Anterior cingulate cortex (tissue), 58 donors: ENCODE measurements at places on chromosomes 5 and 9.

DNA sequence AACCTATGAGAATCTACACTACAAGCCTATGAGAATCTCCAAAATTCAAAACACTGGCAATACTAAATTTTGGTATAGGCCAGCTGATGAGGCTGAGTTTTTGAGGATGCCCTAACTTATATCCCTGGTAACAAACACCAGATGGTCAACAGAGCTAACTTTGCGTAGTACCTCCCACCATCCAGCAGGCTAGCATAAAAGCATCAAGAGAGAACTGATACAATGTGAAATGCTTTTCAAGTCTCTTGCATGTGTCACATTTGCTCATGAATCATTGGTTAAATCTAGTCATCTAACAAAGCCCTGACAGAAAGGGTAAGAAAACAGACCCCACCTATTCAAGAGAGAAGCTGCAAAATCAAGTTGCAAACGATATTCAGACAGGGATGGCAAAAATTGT, 1609.7 kb upstream of the CDH9 start:
- no peak for DNase-seq

DNA sequence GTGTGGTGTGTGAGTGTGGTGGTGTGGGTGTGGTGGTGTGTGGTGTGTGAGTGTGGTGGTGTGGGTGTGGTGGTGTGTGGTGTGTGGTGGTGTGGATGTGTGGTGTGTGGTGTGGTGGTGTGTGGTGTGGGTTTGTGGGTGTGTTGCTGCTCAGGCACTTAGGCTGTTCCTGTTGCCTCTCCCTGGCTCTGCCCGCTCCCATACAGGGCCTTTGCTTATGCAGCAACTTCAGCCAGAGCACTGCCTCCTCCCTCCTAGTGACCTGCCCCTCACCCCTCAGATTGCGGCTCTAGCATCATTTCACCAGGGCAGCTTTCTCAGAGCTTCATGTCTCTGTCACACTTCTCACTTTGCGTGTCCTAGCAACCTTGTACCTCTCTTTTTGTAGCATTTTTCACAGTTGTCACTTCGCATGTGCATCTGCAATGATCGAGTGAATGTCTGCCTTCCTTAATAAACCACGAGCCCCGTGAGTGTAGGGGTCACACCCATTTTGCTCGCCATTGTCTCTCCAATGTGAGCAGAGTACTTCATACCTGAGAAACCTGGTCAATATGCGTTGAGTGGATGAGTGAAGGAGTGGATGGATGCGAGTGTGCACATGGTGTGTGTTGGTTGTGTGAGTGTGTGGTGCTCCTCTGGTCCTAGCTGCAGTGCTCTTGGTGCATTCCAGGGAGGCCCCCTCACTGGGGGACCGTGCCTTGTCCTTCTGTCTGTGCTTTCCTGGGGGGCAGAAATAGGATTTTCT, 167.9 kb upstream of the PANK3 start:
- DNase-seq = no peak

GRCh38 chr5:143182901-143183820, 220.3 kb downstream of the NR3C1 start:
- DNase-seq = peak; percentile 43

DNA sequence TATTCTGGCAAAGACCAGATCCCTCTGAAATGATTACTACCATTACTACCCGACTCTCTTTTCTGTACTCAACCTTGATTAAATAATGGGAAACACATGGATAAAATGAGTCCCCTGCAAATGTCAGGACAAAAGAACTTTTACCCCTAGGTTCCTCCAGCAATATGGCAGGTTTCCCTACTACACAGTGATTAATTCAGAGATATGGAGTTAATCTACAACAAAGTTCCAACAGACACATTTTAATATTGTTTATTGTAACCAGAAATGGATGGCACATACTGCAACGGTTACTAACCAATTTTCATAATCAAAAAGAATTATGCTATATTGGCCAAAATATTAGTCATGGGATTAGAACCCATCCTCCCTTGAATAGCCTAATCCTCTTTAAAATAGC, 294.8 kb downstream of the ATPSCKMT start:
- no peak for DNase-seq

DNA sequence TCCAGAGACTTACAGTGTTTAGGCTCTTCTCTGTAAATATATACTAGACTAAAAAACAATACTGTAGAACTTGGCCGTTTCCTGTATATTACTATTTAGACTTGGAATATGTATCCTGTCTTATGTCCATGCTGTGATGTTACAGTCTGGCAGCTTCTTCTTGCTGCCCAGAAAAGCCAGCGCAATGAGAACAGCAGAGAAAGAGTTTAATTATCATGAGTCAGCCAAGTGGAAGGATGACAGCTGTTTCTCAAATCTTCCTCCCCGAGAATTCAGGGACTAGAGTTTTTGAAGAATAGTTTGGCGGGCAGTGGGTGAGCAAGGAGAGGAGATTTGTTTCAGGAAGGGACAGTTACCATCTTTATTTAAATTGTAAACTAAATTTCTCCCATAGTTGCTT, 37.5 kb downstream of the NAA35 start:
- DNase-seq = no peak

DNA sequence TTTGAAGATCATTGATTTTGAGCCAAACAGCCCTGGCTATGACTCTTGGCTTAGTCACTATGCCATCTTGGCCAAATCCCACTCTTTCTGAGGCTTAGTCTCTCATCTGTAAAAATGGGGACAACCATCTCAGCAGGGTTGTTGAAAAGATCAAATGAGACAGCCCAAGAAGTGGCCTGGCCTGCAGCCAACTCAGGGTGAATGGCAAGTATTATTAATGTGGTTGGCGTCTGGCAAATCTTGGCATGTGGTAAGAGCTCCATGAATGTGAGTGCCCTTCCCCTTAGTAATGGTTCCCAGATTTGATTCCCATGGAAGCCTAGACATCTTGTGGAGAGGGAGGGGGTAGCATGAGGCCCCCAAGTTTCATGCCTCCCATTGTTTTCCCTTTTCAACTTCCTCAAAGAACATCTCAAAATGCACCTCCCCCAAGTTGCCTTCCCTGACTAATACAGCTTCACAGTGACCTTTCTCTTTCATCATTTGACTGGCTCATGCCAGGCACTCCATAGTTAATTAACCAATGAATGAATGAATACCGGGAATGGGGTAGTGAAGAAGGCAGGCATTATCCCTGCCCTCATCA, 11.8 kb upstream of the TGFBI start:
- peak; percentile 78 for DNase-seq
